ENCODE measurements at places on chromosomes 1 and 21. TPM values are rescaled to one million over a fixed set of nuclear protein-coding genes. Genes with fewer than 3 reads are reported as not detected.

DNA sequence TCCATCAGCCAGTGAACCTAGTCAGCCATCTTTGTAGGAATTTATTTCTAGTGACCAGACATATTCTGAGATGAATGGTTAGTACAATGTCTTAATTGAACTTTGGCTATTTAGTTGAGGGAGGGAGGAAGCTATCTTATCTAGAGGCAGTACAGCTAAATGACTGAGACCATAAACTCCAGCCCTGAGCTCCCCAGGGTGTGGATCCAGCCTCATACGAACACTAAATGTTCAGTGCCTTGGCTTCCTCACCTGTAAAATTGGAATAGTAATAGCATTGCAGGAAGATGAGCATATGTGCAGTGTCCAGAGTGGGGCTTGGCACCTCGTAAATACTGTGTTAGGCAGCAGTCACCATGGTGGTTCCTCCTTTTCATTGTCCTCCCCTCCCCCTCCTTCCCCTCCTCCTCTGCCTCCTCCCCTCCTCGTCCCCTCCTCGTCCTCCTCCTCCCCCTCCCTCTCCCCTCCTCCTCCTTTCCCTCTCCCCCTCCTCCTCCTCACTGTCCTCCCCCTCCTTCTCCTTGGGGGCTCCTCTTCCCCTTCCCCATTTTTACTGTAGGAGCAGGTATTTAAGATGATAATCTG is 108.2 kb downstream of the GALNT2 start:
- H3K4me1 ChIP-seq = peaks cover 37% of the 10 kb centered on the region
- no peak overlapping the region for H3K4me3 ChIP-seq
- H3K27ac ChIP-seq = no peak overlapping the region
- no peaks in the 10 kb centered on the region for H3K27me3 ChIP-seq

The ITPKB gene
- total RNA-seq = 7.1 TPM

GRCh38 chr1:170707117-170707516 is 43.2 kb downstream of the PRRX1 start:
- peak overlapping the region; percentile 92 for H3K27ac ChIP-seq
- H3K4me3 ChIP-seq = no peak overlapping the region
- peaks cover 82% of the 10 kb centered on the region for H3K4me1 ChIP-seq
- peak; percentile 23 for DNase-seq

DNA sequence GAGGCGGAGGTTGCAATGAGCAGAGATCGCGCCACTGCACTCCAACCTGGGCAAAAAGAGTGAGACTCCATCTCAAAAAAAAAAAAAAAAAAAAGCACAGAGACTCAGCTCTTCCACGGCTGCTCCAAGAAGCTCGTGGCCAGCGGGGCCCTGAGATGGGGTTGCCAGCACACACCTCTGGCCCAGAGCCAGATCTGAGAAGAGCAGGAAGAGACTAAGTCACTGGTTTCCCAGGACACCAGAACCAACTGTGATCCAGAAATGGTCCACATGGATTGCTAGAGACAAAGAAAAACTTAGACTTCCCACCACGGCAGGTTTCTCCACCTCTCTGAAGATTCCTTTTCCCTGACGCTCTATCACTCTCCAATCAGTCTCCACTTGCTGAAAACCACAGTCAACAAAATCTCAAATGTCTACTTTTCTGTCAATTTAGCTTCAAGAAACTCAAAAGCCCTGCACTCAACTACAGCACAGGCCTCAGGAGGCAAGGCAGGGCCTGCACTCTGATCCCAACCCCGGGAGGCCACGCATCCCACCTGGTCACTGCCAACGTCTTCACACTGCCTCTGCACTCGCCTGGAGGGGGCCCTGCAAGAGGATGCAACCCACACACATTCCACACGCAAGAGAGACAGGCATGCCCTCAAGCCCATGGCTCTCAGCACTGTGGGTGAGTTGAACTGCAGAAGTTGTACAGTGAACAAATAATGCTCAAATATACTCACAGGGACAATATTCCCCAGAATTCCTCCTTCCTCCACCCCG is 79.0 kb downstream of the NPHP4 start:
- no peaks in the 10 kb centered on the region for H3K27me3 ChIP-seq
- H3K4me1 ChIP-seq = peaks cover 6% of the 10 kb centered on the region
- H3K27ac ChIP-seq = no peak overlapping the region
- no peak overlapping the region for H3K4me3 ChIP-seq
- H3K36me3 ChIP-seq = no peaks in the 10 kb centered on the region
- peak; percentile 90 for DNase-seq

The ANGPTL3 gene
- under 0.01 TPM for total RNA-seq

DNA sequence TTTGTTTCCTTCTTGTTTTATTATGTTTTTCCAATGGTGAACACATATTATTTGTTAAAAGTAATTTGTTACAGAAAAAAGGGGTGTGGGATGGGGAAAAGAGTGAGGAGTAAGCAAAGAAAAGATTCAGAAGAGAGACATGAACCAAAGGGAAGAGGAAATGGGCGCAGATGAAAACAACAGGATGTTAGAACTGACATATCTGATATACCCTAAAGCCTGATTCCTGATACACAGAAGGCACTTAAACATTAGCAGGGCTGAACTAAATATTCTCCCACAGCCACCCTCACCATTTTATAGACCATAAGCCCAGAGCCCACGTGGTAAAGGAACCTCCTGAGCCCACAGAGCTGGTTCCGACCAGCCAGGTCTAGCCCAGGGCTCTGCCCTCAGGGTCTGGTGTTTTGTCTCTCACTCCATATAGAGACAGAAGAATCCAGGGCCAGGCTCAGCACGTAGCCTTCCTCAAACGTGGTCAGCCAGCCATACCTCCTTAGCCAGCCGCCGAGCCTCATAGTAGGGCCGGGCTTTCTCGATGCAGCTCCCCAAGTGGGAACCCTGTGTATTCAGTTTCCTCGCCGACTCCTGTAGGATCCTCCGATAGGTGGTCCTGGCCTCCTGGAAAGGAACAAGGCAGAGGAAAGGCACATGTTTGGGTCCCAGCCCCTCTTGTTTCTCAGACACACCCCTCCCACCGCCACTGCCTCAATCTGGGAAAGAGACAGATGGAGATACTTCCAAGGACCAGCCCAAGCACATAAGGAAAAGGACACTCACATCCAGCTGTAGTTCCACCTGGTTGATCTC is 9.5 kb downstream of the SH3BP5L start:
- no peak overlapping the region for H3K27ac ChIP-seq
- no peaks in the 10 kb centered on the region for H3K27me3 ChIP-seq
- H3K36me3 ChIP-seq = peaks cover 60% of the 10 kb centered on the region
- no peak overlapping the region for H3K4me3 ChIP-seq

DNA sequence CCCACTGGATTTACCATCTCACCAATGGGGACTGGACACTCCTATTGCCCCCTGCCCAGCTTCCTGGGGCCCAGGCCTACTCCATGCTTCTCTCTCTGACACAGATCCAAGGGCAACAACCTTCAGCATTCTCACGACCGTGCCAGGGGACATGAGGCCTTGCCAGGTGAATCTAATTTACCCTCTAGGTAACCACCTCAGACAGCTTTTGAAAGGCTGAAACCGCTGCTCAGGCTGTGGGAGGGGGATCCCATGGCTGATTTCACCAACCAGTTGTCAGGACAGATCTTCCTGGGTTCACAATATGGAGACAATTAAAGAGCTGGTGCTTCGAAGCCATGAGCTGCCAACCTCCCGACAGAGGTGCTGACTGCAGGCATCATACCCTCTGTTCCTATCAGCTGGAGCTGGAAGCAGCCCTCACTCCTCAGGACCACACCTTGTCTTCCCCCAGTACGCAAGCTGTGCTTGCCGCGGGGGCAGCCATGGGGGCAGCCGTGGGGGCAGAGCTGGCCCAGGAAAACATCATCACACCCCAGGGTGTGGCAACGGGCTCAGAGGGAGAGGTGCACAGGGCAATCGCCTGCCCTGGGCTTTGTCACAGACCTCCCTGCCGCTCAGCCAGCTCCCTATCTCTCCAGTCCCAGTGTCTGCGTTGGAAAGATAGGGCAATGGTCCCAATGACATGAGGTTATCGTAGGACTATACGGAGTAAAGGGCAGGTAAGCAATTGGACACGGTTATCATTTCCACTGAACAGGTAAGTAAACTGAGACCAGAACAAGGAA is 120.2 kb downstream of the DMRTB1 start:
- no peaks in the 10 kb centered on the region for H3K36me3 ChIP-seq
- no peaks in the 10 kb centered on the region for H3K4me1 ChIP-seq
